ENCODE measurements at places on chromosomes 7 and 10.

GRCh38 chr7:26237035-26237807 is 35.7 kb downstream of the CBX3 start:
- DNase-seq = no peak

- DNase-seq = no peak
Observed at GRCh38 chr10:121904888-121905287, 22.9 kb downstream of the ATE1 start.

- DNase-seq = no peak
Observed at GRCh38 chr7:51141451-51142003, 175.1 kb downstream of the COBL start.

DNA sequence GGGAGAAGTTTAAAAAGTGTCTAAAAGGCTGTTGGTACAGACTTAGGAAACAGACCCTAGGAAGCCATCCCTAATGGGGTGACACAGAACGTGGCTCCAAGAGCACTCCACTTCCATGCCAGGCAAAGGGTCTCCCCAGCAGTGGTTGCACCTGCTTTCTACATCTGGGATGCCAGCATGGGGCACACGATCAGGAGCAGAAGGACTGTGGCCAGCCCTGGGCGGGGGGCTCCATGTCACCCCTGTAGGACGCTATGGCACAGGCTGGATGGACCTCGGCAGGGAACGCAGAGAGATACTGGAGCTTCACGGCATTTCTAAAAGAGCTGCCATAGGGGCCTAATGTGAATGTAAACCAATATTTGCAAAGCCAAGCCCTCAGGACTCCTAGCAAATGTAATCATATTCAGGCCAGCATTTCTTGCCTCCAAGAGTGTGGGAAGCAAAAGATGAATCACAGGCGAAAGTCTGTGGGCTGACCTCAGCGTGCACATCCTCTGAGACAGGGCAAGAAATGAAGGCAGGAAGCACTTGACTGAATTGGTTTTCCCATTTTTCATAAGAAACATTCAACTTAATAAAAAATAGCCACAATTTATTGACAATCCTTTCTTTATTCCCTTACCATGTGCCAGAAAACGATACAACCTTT is 93.9 kb downstream of the ATXN7L1 start:
- no peak for DNase-seq

GRCh38 chr10:132667342-132668047 is 118.5 kb downstream of the NKX6-2 start:
- no peak for DNase-seq

DNA sequence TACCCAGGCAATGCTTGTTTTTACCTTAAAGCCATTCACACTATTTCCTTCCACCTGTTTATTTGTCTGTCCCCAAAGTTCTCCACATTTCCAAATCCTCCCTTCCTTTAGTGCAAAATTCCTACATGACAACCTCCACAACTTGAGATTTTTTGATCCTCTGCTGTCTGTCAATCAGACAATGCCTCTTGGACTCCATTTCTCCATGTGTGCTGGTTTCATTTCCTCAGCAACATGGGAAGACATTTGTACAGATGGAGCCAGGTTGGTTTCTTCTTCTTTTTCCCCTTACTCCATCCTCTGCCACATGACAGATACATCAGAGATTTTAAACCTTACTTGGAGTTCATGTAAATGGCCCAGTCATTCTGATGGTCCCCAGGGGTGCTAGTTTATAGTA is 19.1 kb upstream of the GIMAP2 start:
- DNase-seq = no peak

- no peak for DNase-seq
Observed at GRCh38 chr7:128005117-128005516, 26.1 kb downstream of the LRRC4 start.

GRCh38 chr7:76011442-76011861 is 17.1 kb upstream of the TMEM120A start:
- DNase-seq = peak; percentile 32

DNA sequence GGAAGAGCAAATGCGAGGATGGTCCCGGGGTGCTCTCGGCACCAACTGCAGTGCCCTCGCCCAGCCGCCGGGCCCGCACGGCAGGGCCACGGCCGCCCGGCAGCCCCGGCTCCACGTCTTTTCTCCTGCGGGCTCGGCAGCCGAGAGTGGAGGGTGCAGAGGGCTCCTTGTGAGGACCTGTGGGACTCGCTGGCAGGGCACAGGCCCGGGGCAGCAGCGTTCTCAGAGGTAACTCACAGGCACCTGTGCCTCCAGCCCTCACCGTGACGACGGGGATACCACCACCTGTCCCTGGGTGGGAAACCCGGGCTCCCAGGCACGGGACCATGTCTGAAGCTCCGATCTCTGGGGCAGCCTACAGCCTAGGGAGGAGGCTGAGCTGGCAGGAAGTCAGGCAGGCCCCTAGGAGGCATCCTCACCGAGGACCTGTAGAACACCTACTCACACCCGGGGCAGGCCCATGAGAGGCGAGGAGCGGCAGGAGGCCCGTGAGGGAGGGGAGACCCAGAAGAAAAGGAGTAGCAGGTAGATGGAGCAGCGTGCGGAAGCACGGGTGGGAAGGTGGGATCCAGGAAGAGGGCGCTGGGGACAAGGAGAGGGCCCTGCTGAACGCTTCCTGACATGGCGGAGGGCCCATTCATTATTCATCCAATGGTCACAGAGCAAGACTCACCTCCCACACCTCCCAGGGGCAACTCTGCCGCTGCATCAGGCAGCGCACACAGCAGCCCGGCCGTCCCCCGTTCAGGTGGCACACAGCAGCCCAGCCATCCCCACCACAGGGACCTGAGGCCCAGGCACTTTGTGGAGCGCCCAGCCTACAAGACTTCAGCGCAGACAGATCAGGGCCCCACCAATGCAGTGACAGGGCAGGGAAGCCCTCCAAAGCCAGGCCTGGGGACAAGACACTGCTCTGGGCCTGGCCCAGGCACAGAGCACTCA is 244.9 kb downstream of the MAD1L1 start:
- no peak for DNase-seq

DNA sequence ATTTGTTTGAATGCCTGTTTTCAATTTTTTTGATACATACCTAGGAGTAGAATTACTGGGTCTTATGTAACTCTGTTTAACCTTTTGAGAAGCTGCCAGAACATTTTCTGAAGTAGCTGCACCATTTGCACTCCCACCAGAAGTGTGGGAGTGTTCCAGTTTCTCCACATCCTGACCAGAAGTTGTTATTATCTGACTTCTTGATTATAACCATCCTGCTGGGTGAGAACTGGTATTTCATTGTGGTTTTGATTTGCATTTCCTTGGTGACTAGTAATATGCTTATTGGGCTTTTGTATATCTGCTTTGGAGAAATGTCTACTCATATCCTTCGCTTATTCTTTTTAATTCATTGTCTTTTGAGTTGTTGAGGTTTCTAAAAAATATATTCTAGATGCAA is 117.2 kb upstream of the GLCCI1 start:
- no peak for DNase-seq

DNA sequence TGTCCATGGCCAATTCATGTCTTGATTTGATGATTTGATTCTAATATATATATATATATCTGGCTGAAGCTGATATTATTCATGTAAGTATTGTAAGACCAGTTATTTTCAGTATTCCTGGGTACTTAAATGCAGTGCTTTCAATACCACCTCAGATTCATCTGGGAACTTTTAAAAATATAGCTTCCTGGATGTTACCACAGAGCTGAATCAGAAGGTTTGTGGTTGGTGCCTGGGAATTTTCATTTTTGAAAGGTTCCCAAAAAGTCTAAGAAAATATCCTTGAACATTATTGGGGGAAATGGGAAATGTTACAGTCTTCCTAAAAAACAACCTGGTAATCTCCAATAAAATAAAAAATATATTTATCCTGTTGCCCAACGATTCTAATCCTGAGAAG is 10.7 kb upstream of the PPP3CB start:
- no peak for DNase-seq

GRCh38 chr7:106418094-106418493 is 133.3 kb upstream of the NAMPT start:
- no peak for DNase-seq

- no peak for DNase-seq
Observed at GRCh38 chr10:105146436-105146835, 505.3 kb downstream of the SORCS3 start.

DNA sequence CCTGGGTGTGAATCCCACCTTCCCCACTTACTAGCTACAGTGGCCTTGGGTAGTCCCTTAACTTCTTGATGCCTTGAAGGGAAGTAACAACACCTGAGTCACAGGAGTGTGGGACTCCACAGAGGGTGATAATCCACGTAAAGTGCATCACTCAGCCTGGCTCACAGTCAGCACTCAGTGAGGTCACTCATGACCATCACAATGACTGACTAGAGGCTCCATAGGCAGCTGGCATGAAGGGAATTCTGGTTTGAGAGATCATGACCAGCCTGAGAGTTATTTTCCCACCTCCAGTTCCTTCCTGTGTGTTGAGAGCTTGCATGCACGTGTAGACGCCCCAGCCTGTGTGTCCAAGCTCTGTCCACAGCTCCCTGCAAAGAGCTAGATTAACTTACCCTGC is 34.8 kb downstream of the NEUROG3 start:
- no peak for DNase-seq

DNA sequence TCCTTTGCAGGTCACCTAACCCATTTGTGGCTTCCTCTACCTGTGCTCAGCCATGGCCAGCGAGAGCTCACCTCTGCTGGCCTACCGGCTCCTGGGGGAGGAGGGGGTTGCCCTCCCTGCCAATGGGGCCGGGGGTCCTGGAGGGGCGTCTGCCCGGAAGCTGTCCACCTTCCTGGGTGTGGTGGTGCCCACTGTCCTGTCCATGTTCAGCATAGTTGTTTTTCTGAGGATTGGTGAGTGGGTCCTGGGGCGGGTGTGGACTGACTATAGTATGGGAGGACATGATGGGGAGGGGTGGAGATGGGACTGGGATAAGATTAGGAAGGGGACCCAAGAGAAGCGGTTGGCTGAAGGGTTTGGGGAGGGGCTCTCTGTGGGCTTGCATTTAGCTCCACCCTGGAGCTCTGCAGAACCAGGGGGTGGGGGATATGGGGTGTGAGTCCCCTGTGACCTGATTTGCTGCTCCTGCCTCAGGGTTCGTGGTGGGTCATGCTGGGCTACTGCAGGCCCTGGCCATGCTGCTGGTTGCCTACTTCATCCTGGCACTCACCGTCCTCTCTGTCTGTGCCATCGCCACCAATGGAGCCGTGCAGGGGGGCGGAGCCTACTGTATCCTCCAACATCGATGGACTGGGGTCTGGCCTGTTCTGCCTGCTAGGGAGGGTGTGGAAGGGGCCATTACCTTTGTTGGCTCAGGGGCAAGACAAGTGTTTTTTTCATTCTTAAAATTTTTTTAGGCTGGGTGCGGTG is 1.8 kb downstream of the SLC12A9 start:
- DNase-seq = no peak

DNA sequence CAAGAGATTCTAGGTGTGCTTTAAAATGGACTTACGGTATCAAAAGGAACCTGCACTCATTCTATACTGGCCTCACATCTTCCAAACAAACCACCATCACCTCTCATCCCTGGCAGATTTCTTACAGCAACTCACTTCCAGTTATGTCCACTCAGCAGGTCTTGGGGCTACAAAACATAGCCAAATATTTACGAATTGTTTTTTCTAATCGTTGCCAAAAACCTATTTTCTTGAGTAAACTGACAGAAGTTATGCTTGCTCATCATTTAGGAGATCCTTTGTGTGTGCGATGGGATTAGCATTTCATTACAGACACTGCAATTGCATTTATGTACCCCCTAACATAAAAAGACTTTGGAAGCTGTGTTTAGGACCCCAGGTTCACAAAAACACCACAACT is 2.7 kb downstream of the KCNMA1 start:
- DNase-seq = no peak

DNA sequence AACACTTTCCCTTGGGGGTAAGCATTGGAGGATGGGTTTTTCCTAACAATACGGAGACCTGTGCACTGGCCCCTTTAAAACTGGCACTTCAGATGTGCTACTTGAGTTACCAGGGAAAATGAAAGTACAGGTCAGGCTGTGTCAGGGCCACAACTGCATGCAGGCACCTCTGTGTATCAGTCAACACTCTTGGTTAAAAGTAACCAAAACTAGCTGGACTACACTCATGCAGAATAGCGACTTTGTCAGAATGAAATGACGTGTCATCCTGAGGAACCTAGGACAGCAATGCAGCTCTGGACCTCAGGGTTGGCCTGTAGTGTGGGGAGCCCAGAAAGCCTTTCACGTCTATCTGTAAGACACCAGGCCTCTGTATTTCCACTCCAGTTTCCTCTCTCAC is 33.8 kb upstream of the SMKR1 start:
- DNase-seq = no peak

DNA sequence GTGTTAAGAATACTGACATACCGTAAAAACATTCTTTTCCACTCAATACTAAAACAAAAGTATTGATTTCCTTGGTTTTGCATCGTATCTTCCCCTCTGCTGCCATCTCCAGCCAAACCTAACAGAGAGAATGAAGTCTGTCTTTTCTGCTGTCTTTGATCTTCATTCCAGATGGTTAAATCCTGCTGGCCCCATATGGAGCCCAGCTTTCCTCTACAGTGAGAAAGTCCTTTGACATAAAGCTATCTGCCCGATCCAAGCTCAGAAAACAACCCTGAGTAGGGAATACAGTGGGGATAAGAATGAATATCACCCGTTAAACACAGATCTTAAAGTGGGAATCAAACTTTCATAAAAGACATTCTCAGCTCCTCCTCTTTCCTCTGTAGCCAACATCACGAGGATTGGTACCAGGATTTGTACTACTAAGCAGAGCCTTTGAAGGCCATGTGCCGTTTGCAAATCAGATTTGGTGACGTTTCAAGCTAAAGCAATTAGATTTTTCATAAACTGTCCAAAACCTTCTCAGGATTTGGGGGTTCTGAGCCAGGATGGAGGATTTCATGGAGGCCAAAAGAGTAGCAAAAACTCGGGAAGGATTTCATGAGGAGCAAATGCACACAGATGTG is 30.8 kb upstream of the GPAM start:
- DNase-seq = no peak

DNA sequence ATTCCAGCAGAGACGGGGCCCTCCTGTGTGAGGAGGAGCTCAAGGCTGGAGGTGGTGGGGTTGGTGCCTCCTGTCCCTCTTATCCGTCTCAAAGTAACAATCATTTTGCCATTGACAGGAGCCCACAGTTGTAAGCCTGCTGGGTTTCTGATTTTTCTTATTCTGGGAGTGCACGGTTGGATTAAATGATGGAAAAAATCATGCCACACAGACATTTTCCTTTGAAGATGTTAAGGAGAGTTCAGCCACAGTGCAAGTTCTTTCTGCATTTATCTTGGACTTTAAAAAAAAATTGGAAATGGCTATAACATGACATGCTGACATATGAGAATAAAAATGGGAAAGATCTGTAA is 8.4 kb upstream of the LYZL1 start:
- DNase-seq = no peak

Measured in DMS 273 treated with DMSO at 0.1 percent for 48 hours (cell line).